Sigmoid colon (tissue), 7 donors: ENCODE measurements at places on chromosomes 11 and 22. TPM values are rescaled to one million over a fixed set of nuclear protein-coding genes. Genes with fewer than 3 reads are reported as not detected.

Gene CD3D
- 1.4 TPM for total RNA-seq

Gene MYO18B
- total RNA-seq, result not detected

Gene SCUBE1
- total RNA-seq, result 0.55 TPM

Gene DNAJB13
- not detected for total RNA-seq

Gene CCS
- 40.4 TPM for total RNA-seq

Gene RAB38
- not detected for total RNA-seq

Gene GPHA2
- not detected for total RNA-seq

GRCh38 chr22:22815397-22816170 lies 72.0 kb upstream of the IGLL5 start:
- no peak for DNase-seq

DNA sequence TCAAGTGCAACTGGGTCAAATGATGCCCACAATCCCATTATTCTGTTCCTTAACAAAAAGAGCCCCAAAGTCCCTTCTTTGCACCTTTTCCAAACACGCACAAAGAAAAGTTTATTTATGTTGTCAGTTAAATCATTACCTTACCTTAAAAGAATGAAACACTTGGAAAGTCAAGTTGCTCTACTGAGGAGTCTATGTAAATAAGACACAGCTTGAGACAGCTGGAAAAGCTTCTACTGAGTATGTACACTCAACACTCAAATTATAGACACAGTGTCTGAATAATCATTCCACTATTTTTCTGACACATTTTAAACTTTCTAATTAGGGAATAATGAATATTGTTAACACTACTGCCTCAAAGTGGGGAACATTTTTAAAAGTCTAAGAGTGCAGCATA lies 21.6 kb upstream of the PHLDA2 start:
- no peak for DNase-seq

GRCh38 chr11:27470826-27471588 lies 1.6 kb downstream of the LGR4 start:
- DNase-seq, result no peak

DNA sequence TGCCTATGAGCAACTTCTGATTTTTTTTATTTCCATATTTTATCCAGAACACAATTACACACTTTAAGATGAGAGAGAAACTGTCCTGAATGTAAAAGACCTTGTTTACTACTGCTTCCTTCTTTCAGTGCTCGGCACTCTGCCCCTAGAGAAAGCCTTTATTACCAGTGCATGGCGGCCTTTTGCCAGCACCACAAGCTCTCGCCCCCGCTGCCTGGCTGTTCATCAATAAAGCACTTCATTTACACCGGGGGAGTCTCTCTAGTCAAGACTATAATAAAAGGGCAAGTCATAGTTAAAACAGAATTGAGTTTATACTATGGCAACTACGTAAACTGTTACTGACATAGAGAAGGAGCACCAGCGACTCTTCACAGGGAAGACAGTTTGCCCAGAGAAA lies 259.5 kb downstream of the CADM1 start:
- DNase-seq, result no peak

- no peak for DNase-seq
Observed at GRCh38 chr11:34397120-34397519, 39.3 kb upstream of the ABTB2 start.

DNA sequence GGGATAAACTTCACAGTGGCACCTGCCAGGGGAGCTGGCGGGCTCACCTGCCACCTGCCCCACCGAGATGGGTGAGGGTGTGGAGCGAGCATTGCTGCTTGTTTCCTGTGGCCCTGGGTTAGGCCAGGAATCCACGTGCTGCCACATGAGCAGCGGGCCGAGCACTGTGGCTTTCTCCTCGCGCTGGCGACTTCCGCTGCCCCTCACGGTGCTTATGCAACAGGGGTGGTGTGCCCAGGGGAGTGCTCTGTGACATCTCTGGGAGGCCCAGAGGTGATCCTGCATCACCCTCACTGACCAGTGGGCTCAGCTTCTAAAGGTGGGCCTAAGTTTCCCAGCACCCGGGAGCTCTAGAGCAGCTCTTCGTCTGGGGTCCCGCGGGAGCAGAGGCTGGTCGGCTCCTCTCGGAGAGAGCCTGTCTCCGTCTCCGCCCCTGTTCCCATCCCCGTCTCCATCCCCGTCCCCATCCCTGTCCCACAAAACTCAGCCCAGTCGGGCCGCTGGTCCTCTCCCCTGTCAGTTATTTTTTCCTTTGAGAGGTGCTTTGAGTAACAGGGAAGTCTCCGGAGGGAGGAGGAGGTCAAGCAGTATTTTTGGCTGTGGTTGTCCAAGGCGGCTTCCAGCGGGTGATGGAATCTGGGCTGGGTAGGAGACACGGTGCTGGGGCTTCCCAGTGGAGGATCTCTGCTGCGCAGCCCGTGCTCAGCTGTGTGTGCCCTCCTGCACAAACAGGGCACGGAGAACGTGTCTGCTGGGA lies 42.5 kb downstream of the AP2A2 start:
- no peak for DNase-seq

DNA sequence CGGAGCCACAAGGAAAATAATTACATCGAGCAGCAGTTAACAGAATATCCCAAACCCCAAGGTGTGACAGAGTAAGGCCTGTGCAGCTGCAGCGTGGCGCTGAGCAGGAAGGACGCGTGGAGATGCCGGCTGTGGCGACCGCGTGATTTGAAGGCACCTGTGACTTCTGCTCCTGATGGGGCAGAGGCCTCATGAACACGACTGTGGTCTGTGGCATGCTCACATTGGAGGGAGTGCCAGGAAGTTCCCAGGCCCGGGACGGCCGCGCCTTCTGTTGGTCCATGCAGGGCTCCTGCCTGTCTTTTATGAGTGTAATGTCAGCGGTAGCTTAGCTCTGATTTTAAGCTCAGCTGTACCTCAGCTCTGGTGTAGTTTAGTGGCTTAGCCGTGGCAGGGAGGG lies 50.4 kb downstream of the TPCN2 start:
- no peak for DNase-seq

- DNase-seq, result no peak
Observed at GRCh38 chr11:22234743-22235142, 41.9 kb downstream of the ANO5 start.

GRCh38 chr11:105179542-105180278 lies 40.1 kb upstream of the CARD18 start:
- DNase-seq, result no peak

DNA sequence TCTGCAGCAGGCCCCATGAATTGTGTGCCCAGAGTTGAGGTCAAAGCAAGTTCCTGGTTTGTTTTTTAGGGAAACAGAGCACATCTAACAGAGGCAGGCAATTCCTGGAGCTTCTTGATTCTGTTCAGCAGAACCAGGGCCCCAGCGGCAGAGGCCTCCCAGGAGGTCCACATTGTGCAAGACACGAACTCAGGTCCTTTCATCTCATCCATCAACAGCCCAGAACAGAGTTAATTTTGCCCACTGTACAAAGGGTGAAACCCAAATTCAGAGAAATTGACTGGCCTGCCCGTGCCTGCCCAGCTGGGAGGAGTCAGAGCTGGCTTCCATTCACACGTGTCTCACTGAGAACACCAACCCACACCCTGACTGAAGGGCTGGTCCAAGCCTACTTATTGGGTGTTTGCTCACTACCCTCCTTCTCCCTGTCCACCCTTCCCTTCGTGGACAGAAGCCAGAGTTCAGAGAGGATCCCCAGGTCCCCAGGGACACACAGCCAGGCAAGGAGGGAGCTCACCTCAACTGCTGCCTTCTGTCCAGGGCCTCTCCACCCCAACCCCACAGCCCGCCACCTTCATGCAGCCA lies 607.1 kb downstream of the TBC1D22A start:
- DNase-seq, result no peak

DNA sequence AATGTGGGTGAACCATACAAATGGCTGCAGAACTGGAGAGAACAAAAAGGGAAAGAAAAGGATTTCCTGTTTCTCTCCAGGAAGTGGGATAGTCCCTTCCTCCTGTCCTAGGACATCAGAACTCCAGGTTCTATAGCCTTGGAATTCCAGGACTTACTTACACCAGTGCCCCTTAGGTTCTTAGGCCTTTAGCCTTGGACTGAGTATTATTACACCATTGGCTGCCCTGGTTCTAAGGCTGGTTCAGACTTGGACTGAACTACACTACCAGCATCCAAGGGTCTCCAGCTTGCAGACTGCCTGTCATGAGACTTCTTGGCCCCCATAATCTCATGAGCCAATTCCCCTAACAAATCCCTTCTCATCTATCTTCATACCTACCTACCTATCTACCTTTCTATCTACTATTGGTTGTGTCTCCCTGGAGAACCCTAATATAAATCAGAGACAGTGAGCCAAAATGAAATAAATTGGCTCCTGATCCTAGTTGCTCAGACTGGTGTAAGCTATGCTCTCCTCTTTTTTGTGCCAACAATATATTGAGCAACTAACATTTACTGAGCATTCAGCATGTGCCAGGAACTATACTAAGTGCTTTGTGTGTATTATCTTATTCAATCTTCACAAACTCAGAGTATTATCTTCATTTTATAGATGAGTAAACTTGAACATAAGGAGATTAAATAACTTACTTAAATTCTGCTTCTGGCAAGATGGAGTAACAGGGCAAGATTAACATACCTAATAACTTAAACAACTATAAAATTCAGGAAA lies 303.7 kb downstream of the TTC28 start:
- no peak for DNase-seq

GRCh38 chr11:19910931-19911330 lies 198.3 kb downstream of the NAV2 start:
- DNase-seq, result no peak

DNA sequence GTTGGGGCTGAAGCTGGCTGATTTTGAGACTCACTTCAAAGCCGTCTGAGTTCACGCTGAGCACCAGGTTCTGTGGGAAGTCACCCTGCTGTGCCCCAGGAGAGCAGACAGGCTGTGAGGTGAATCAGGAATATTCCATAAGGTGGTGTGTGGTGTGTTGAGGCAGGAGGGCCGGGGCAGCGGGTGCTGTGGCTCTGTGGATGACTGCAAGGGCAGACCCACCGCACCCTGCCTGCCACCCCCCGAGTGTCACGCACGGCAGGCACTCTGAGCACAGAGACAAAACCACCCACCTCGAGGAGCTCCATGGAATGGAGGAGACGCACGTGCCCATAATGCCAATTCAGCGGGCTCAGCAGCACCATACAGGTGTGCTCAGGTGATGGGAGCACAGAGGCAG lies 147.8 kb downstream of the PKNOX2 start:
- DNase-seq, result no peak

- DNase-seq, result no peak
Observed at GRCh38 chr22:19892257-19892879, 37.7 kb upstream of the GNB1L start.
